SK-N-SH treated with all-trans-retinoic acid at 6 μM for 48 hours (cell line): ENCODE measurements at places on chromosomes 1 and 21.

DNA sequence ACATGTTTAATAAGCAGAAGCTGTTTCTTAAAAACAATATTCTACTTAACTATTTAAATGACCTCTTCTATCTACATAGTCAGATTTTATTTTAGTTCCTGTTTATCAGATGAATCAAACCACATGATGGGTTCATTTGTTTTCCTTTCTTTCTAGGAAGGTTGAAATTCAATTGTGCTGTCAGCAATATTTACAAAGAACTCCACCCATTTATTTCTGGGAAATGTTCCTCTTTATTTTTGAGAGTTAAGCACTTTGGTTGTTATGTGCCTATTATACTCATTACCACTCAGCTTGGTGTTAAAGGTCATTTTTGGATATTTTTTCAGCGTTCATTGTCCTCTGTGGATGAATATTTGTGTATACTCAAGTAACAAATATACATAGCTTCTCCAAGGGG, 84.9 kb downstream of the C4BPA start:
- no peak for ATAC-seq

GRCh38 chr1:39262802-39263201, 58.3 kb downstream of the MACF1 start:
- ATAC-seq: no peak

GRCh38 chr1:200075522-200075921, 48.0 kb downstream of the NR5A2 start:
- peak; percentile 25; the same call in 1 of the 3 replicates for ATAC-seq

DNA sequence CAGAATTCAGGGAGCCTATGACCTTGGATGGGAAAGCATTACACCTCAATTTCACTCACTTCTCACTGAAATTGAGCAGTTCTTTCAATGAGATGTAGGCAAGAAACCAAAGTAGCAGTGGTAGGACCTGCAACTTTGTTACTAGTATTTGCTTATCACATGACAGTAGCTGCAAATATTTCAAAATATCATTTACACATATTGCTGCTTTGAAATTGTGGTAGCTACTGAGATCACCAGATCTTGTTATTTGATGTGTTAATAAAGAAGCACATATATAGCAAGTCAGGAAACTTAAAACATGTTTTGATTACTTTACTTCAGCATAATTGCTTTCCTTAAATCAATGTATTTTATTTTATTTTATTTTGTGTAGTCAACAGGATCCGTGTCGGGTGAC, 12.9 kb downstream of the LDLRAD2 start:
- no peak for ATAC-seq
